SHP77 treated with DMSO at 0.1 percent for 48 hours (cell line): ENCODE measurements at places on chromosomes 7 and 10.

DNA sequence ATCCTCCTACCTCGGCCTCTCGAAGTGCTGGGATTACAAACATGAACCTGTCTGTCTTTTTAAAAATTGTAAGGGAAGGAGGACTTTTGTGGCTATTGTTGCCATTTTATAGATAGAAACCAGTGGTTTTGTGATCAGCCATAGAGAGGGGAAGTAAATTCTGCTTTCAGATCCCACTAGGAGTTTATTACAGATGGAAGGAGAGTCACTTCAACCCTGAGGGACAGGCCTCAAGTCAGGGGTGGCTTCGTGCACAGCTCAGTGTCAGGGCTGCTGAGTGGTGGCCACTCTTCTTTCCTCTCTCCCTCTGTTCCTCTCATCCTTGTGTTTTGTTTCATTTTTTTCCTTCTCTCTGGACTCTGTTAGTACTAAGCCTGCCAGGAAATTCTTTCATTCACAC is 60.8 kb downstream of the OGDH start:
- no peak for DNase-seq

DNA sequence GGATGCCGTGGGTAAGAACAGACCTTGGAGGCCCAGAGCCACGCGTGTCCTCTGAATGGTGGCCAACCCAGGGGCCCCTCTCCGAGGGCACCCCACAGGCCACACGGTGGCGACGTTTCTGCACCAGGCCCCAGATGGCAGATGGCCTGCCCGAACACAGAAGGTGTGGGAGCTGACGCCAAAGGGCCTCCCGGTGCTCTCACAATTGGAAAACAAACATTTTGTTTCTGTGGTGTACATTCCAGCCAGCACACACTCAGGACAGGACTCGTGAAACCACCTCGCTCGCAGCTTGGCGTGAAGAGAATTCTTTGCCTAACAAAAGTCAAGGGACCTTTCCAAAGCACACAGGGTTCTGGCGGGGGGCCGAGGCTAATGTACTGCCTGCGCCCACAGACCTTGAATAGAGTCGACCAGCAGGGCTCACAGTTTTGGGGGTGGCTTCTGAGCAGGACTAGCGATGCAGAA is 112.1 kb downstream of the FAM53B start:
- DNase-seq = no peak

DNA sequence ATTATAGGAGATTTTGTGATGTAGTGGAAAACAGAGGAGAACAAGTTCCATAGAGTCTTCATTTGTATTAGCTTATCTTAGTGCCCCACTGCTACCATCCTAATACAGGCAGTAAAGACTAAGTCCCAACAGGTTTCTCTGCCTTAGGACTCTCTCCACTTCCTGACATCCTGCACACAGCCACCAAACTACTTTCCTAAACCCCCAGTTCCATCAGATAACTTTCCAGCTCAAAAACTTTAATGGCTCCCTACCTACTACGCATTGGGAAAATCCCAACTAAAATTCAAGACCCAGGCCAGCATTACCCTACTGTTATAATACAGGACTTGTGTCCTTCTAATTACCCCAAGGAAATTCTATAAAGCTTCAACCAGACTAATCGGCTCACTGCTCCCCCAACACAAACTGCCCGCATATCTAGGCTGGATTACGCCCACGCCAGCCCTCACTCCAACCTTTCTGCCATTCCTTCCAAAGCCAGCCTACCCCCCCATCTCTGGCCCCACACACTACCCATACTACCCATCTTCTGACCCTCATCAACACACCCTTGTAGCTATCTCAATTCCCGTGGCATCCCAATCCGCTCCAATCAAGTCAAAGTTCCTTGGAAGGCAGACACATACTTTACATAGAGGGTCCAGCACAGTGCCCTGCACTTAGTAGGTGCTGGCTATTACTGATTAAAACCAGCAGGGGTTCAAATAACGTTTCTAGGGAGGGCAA is 1.4 kb downstream of the IDE start:
- DNase-seq = no peak

- no peak for DNase-seq
These were observed 78.0 kb downstream of the TAF3 start for GRCh38 chr10:7896297-7896696.

- no peak for DNase-seq
These were observed 5.1 kb downstream of the ELFN1 start for GRCh38 chr7:1675036-1675671.

DNA sequence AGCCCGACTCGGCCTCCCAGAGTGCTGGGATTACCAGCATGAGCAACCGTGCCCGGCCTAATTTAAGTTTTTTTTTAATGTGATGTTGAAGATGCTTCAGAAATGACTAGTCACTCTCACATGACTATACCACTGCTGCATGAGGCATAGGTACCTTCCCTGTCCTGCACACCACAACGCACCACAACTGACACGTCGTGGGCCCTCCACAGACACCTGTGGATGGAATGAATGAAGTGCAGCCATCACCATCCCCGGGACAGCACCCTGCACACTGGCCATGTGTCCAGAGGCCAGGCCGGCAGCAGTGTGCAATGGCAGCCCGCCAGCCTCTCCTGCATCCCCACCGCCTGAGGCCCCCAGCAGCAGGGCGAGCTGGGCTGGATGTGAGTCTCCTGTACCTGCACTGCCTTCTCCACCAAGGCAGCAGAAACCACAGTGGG is 55.1 kb downstream of the VOPP1 start:
- DNase-seq = no peak

- no peak for DNase-seq
These were observed 10.9 kb upstream of the PTN start for GRCh38 chr7:137354396-137354795.

DNA sequence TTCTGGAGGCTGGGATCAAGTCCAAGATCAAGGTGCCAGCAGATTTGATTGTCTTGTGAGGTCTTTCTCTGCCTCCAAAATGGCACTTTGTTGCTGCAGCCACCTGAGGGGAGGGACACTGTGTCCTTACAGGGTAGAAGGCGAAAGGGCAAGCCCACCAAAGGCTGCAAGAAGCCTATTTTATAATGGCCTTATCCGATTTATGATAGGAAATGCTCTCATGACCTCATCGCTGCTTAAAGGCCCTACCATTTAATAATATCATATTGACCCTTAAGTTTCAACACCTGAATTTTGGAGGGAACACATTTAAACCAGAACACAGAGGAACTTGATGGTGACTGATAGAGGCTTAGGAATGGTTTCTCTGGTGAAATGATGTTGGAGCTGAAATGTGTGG is 296.5 kb downstream of the TWIST1 start:
- DNase-seq = no peak

GRCh38 chr7:50595491-50596102 is 30.4 kb upstream of the DDC start:
- peak; percentile 32 for DNase-seq

- no peak for DNase-seq
These were observed 2.1 kb downstream of the ADD3 start for GRCh38 chr10:110009736-110010475.

DNA sequence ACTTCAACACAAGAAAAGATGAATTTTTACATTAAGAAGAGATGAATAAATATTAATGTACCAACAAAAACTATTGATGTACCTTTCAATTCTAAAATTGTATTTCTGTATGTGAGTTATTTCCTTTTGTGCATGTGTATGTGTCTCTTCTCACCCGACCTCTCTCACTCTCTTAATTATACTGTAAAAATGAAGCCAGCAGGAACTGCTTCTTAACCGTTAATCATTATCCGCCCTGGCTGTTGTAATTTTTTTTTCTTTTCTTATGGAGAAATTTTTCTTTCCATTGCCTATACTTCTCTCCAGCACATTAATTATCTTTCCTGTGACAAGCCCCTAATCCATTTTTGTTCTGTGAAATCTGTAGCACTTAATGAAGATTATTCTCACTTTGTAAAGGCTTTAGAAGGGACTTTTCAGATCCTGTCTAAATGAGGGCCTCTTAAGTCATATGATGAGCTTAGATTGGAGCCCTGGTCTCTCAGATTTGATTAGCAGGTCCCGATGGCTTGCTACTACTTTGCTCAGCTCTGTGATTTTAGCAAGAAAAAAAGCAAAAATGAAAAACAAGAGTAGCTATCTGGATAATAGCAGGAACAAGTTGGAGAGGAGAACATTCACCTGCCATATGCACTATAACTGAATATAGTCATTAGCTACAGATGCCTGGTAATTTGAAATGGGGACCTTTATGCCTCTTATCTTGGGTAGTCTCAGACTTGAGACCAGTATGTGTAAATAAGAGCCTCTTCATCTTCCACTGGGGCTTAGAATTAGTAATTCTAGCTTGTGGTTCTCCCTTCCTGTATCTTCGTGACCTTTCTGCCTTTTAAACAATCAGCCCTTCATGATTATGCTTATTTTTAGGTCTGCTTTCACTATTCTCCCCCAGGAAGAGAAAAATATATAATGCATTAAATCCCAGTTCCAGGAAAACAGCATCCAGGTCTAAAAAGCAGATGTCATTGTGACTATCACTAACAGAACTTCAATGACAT is 80.0 kb upstream of the COL1A2 start:
- DNase-seq = no peak

DNA sequence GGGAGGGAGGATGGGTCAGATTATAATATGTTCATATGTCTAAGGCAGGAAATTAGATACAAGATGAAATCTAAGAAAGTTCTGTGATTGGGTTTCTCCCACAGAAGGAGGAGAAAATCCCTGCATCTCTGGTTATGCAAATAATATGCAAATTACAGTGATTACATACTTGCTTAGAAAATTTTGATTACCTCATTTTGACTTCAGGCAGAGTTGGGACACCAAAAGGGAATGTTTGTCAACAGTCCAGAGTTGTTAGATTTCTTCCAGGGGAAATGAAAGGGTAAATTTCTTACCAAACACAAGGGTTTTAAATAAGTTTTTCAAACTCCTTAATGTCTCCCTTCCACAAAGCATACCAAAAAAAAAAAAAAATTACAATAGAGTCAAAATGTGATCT is 101.4 kb upstream of the STEAP1B start:
- DNase-seq = no peak

- no peak for DNase-seq
These were observed 8.8 kb upstream of the DNTT start for GRCh38 chr10:96295475-96295874.
